ENCODE measurements at places on chromosomes 11 and 22.

DNA sequence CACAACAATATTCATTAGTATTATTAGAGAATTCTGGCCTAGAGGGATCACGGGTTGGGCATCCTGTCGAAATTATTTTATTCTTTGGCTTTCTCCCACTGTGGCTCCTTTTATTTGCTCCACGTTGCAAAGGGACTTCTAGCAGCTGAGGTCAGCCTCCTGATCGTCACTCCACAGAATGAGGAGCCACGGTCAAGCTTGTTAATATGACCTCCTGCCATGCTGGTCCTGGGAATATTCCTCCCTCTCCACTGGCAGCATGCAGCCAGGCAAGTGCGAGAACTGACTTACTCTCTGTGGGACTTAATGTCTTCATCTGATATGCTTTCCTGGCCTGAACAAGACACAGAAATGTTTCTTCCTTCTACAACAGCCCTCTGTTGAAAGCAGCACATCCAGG, 20.9 kb downstream of the POU2AF3 start:
- no peak for DNase-seq

- DNase-seq: no peak
Observed at GRCh38 chr11:96147906-96148486, 195.0 kb downstream of the MAML2 start.

DNA sequence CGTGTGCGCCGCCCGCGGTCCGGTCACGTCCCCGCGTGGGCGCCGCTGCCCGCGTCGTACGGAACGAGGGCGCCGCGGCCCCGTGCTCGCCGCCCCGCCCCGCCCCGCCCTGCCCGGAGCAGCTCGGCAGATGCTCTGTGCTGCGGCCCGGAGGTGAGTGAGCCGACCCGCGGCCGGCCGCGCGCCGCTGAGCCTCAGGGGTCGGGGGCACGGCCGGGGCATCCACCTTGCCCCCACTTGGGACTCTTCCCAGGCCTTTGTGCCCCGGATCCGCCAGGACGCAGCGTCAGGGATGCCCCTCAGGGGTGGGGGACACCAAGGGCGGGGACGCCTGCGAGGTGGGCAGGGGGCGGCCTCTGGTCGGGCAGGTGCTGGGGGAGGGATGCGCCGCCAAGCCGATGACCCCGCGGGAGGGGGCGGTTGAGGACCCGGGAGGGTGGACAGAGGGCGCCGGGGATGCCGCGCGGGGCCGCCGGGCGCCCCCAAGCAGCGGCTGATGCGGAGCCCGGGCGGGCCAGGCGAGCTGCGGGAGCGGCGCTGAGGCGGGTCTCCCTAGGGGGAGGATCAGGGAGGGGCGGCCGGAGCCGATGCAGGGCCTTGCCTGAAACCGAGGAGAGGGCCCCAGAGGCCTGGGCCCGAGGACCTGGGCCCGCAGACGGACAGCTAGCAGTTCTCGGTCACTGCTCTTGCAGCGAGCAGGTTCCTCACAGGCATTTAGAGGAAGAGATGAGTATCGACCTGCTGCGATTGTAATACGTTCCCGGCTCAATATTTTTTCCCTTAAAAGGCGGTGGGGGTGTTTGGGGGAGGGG, at the start of gene GNAZ:
Gene GNAZ, plus strand, starts transcription at position 102 of the 812 bp plus-strand sequence. CDS start 25,177 bp downstream, outside the sequence.
- no peak for DNase-seq

GRCh38 chr11:130023204-130023603, 20.6 kb upstream of the PRDM10 start:
- no peak for DNase-seq

- DNase-seq: no peak
Observed at GRCh38 chr22:42791721-42792452, 65.2 kb downstream of the ARFGAP3 start.

DNA sequence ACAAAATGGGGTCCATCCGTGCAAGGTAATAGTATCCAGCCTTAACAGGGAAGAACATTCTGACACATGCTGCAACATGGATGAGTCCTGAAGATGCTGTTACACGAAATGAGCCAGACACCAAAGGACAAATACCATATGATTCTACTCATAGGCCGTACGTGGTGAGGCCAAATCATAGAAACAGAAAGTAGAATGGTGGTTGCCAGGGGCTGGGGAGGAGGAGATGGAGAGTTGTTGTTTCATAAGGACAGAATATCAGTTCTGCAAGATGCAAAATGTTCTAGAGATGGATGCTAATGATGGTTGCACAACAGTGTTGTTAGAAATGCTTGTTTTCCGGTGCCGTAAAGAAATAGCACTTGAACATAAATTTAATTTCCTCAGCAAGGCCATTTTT, 2.6 kb downstream of the TBX10 start:
- no peak for DNase-seq

DNA sequence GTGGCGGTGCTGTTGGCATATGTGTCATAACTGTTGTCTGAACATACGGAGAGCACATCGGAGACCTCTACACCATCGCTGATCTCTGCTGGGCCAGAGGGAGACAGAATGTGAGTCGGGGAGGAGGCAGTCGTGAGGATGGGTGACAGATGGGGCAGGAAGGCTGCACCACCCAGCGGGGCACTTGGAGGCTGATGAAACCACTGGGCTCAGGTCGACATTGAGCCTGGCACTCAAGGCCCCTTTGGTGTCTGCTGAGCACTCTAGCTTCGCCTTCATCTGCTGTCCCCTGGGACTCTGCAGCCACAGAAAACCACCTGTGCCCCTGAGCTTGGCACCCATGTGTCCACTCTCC, 2.5 kb upstream of the KLHL35 start:
- no peak for DNase-seq

DNA sequence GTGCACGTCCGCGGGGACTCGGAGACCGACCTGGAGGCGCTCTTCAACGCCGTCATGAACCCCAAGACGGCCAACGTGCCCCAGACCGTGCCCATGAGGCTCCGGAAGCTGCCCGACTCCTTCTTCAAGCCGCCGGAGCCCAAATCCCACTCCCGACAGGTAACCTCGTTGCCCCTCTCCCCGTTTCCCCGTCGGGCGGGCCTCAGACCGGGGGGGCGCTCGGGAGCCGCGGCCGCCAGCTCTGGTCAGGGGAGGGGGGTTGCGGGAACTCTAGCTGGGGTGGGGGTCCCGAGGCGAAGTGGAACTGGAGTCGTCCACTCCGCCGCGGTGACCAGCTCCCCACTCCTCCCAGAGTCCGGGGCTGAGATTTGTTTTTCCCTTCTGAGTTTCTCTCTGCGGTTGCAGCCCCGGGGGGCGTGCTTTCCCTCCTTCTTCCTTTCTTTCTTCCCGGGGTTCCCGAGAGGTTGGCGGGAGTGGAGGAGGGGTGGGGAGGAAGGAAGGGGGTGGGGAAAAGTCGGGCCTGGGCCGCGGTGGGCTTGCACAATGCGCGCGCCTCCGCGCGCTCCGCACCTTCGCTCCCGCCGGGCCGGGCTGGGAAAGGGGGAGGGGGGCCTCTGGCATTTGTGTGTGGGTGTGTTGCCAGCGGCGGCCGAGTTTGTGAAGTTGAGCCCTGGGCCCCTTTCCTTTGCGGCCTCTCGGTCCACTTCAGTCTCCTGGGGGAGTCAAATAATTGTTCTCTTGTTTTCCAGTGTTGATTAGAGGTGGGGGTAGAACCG, 952 bp downstream of the YAP1 start:
- peak; percentile 36 for DNase-seq

DNA sequence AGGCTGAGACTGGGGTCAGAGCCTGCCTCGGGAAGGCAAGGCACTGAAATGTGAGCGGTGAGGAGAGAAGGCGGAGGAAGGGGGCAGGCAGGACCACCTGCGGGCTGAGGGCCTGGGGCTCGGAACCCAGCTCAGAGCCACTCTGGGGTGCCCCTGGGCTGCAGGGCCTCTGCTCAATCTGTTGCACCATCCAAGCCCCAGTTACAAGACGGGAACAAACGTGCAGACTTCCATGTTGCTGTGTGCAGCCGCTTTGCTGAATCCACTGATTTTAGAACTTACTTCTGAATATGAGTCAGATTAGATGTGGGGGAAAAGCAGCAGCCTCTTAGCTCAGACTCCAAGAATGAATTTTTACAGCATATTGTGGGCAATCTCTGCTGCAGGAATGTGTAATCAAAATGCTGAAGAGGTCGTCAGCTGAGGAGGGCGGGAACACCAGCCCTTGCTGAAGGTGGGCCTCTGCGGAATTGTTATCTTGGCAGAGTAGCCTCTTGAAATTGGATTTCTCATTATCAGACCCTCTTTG, 21.6 kb downstream of the PARVG start:
- no peak for DNase-seq

GRCh38 chr22:47408409-47408808, 646.0 kb downstream of the TBC1D22A start:
- DNase-seq: no peak

GRCh38 chr11:117186431-117186761, 7.9 kb downstream of the SIDT2 start:
- no peak for DNase-seq

- DNase-seq: no peak
Observed at GRCh38 chr22:43826142-43827002, 14.3 kb upstream of the EFCAB6 start.

- no peak for DNase-seq
Observed at GRCh38 chr22:50621356-50621880, 6.5 kb downstream of the ARSA start.

- DNase-seq: no peak
Observed at GRCh38 chr22:19989725-19990067, 26.9 kb downstream of the ARVCF start.

GRCh38 chr22:23315341-23315917, 135.1 kb downstream of the BCR start:
- DNase-seq: peak; percentile 63

DNA sequence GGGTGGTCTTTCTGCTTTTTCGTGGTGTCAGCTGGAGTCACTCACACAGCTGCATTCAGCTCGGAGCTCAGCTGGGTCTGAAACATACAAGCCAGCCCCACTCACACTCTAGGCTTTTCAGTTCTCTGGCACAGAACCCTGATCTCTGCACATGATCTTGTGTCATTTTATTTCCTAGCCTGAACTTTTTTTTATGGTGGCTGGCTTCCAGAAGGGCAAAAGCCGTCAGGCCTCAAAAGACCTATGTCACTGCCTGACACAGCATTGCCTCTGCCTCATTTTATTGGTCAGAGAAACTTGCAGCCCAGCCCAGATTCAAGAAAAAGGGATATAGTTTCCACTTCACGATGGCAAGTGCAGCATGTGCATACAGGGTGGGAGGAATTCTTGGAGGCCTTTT, 117.8 kb downstream of the NTM start:
- DNase-seq: peak; percentile 50

DNA sequence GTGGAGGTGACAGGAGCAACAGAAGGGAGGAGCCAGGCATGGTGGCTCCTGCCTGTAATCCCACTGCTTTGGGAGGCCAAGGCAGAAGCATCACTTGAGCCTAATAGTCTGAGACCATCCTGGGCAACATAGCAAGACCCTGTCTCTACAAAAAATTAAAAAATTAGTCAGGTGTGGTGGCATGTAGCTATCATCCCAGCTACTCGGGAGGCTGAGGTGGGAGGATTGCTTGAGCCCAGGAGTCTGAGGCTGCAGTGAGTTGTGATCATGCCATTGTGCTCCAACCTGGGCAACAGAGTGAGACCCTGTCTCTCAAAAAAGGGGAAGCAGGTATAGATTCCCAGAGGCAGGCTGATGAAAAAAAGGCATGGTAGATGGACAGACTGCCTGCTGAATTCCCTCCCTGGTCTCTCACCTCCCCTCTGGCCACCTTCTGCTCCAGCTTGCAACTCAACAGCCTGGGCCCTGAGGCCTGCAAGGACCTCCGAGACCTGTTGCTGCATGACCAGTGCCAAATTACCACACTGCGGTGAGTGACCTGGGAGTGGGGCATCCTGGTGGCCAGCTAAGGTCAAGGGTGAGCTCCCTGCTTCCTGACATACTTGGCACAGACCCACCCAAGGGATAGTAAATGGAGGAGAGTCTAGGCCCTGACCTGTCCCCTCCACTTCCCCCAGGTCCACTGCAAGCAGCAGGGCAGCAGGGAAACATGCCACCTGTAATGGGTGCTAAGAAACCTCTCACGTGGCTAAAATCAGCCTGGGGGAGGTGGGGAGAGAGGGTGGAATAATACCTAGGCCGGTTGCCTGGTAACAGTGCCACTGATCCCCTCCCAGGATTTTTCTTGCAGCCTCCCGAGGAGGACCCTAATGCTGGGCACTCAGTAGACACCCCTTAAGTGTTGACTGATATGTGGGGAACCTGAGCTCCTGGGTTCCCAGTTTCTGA, 4.3 kb upstream of the NHERF4 start:
- DNase-seq: no peak

GRCh38 chr22:22787786-22788459, 99.7 kb upstream of the IGLL5 start:
- DNase-seq: peak; percentile 31

- no peak for DNase-seq
Observed at GRCh38 chr11:35549787-35550186, 24.4 kb upstream of the PAMR1 start.
